ENCODE measurements at places on chromosomes 4 and X.

DNA sequence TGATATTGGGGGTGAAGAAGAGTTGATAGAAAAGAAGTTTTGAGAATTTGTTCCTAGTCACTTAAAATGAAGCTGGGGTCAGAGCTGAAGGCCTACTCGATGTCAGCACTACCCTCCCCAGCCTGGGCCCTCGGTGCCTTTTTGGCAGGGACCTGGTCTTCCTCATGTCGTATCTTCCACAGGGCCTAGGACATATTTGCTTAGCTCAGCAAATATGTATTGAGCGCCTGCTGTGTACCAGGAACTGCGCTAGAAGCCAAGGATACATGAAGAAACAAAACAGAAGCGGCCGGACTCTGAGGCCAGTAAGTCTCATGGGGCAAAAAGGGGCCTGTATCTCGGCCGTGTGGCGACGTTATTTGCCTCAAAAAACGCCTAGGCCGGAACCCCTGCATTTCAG lies 44.3 kb downstream of the DCTD start:
- DNase-seq = no peak

- no peak for DNase-seq
Observed at GRCh38 chr4:67603310-67604028, 44.9 kb downstream of the STAP1 start.

- DNase-seq = no peak
Observed at GRCh38 chr4:107219681-107220080, 183.6 kb upstream of the DKK2 start.

DNA sequence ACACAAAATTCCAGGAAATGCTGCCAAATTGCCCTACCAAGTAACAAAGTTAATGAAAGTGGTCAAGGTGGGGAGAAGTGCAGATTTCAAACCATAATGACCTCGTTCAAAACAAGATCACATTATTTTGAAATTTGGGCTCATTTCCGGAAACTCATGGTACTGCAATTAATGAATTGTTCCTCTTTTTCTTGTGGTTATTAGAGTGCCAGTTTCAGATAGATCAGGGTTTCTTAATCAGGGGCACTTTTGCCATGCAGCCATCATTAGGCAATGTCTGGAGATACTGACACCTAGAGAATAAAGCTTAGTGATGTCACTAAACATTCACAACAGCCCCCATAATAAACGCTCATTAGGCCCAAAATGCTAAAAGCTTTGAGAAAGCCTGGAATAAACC lies 381.5 kb upstream of the GALNT7 start:
- no peak for DNase-seq

DNA sequence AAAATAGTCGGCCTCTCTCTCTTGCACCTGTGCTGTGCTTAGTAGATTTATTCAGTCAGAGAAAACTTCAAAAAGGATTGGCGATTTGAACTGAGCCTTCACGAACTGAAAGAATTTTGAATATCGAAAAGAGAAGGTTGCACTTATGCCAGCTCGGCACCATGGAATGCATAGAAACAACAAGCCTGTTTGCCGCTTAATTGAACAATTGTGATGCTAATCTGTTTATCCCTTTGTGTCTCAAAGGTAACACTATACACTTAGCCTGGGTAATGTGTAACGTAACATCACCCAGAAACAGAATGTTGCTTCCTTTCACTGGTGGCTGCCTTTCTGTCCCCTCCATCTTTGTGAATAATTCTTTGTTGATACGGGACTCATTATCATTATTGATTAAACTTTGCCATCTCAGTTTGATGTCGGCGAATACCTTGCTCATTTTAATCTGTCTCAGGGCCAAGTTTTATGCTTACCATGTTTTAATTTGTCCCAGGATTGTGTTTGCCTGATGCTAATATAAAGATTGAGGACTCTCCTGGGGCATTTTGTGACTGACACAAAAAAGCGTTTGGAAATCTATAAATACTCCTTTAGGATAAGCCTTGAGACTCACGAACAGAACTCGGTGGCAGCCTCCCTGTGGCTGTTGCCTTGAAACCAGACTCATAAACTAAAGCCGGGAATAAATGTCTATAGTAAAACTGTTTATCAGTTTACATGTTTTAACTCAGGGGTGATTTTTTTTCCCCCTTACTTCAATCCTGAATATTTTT lies 400.5 kb downstream of the RAPGEF2 start:
- no peak for DNase-seq

Measured in GM19239 (cell line).